ENCODE measurements at places on chromosomes 7 and 10.

- no peak for DNase-seq
These were observed 11.8 kb downstream of the RASGEF1A start for GRCh38 chr10:43254881-43255633.

- DNase-seq = no peak
These were observed 116.2 kb upstream of the GPR22 start for GRCh38 chr7:107353701-107354100.

- no peak for DNase-seq
These were observed 95.1 kb downstream of the ITGA8 start for GRCh38 chr10:15624401-15625196.

- DNase-seq = no peak
These were observed 36.4 kb downstream of the ZNF438 start for GRCh38 chr10:30995081-30995770.

- DNase-seq = no peak
These were observed 170.0 kb downstream of the PTPN20 start for GRCh38 chr10:47081264-47081663.

- no peak for DNase-seq
These were observed 320.5 kb downstream of the DGKB start for GRCh38 chr7:14582010-14582409.

DNA sequence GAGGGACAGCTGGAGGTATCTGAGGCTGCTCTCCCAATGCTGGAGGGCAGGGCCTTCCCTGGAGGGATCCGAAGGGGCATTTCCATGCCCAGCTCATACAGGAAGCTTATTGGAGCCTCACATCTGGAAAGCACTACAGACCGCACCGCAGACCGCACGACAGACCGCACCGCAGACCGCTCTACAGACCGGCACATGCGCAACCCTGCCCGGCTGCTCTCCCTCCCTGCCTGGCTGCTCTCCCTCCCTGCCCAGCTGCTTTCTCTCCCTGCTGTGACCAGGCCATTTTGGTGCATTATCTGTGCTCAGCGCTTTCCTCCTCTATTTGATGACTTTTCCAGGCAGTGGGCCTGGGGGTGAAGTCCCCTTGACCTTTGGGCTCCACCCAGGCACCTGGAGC is 39.6 kb upstream of the EN2 start:
- no peak for DNase-seq

GRCh38 chr7:149868623-149869290 is 5.0 kb upstream of the ATP6V0E2 start:
- DNase-seq = no peak

DNA sequence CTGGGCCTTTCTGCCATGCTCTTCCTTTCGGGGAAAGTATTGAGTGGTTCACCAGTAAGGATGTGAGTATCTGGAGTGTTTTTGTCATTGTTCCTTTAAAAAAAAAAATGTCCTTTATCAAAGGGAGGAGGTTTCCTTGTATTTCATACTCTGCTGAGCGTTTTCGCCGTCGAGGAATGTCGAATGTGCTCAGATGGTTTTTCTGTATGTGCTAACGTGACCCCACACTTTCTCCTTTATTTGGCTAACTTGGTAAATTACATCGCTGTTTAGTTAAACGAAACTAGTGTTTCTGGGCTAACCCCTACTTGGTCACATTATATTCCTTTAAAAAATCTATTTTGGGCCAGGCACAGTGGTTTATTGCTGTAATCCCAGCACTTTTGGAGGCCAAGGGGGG is 45.9 kb downstream of the INPP5A start:
- no peak for DNase-seq

GRCh38 chr7:148708026-148708885 is 9.6 kb downstream of the CUL1 start:
- no peak for DNase-seq

DNA sequence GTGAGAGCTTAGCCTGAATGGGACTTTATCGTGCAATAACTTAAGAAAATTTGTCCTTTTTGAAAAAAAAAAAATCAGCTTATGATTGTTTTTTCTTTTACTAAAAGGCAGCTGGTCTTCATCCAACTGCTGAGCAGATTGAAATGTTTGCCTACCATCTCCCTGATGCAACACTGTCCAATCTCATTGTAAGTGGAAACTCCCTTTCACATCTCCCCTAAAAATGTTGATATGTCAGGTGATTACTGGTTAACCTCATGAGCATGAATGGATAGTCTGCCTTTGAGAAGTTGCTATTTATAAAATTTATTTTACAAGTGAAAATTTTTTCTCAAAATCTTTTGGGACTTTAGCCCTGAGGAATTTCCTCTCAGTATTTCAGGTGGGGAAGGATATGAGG is 17.8 kb upstream of the HKDC1 start:
- no peak for DNase-seq

DNA sequence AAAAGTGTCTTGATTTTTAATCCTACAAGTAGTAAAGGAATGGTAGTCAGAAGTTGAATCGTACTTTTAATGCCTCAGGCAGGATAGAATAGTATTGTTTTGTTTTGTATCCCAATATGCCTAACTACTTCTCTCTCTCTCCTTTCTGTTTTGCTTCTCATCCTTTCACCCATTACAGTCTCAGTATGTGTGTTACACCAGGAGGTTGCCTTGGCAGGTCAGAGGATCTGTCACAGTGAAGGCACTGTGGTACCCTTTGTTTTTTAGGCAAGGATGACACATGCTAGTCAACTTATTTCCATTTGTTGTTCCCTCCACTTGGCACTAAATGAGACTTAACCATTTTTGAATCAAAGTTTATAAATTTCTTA is 94.4 kb downstream of the MAPK8 start:
- DNase-seq = no peak

DNA sequence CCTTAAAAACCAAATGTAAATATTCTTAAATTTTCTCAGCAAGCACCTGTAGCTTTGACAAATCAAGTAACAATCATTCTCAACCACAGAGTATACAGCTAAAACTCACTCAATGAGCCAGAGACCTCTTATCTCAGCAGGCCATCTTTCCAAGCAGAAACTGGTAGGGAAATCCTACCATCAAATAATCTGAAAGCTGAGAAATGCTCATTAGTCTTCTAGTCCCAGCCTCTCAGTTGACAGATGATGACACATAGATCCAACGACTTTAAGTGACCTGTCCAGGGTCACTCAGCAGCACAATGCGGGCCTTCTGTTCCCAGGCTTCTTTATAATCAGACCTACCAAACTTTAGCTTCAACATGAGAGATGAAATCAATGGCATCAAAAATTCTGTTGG is 184.6 kb downstream of the SGMS1 start:
- DNase-seq = no peak

- no peak for DNase-seq
These were observed 264.6 kb downstream of the DGKB start for GRCh38 chr7:14637968-14638367.

DNA sequence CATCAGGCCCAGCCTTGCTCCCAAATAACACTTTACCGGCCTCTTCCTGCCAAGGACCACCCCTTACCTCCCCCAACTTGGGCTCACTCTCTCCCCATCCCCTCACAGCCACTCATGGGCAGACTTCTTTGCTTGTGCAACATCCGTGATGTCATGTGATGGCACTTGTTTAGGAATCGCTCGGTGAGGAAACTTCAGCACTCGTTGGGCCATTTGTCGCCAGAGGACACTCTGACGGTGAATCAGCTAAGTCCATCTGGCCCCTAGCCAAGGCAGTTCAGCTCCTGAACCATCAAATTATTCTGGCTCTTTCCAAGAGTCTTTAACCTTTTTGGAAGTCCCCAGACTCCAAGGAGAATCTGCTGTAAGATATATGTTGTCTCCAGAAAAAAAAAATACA is 19.2 kb downstream of the BTBD16 start:
- DNase-seq = no peak

DNA sequence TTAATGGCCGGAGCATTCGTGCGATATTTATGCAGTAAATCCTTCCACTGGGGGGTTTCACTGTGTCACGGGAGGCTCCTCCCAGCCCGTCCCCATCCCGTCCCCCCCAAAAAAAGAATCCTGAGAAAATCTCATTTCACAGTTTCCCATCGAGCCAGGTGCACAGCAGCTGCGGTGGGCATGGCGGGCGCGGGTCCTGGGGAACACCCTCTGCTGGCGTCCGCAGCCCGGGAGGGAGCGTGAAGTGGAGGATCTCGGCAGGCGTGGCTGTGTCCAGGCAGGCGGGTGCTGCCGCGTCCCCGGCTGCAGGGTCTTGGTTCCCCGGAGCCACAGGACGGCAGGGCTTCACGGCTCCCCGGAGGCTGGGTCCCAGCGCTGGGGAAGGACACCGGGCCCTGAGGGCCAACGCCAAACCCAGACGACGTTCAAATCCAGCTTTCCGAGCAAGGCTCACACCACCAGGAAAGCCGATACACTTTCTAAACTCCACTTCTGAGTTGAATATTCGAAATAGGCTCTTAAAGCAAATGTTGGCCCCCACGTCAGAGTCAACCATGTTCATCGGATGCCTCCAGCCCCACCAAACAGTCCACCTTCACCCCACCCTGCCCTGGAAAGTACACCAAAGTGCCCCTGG is 55.7 kb downstream of the PDGFA start:
- DNase-seq = no peak

DNA sequence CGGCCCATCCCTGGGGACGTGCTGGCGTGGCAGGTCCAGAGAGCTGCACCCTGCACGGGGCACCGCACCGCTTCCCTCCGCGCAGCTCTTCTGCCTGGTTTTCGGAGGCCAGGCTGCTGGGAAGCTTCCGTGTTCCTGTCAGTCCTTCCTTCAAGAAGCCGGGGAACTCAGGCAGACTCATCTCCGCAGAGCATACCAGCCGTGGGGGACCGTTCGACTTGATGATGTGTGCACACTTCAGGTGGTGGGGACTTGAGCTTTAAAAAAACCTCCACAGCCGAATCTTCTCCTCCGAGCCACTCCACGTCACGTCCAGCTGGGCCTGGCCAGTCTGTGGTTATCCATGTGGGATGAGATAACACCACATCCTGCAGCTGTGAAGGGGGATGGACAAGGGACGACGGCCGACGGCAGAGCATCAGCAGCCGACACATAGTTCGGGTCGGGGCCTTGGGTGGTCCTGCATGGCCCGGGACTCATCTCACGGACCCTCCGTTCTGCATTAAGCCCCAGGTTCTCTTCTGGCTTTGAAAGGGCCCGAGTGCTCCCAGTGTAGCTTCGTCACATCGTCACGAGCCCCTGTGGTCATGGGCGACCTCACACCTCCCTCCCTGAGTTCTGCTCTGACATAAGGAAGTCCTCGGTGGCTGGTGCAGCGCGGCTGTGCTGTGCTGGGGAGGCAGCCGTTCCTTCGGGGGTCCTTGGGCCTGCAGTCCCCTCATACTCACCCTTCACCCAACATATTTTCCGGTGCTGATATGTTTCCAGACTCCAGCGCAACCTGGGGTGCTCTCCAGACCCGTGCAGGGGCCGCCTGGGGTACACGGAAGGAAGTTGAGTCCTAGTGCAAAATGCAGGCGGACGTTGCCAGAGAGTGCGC is 4.5 kb upstream of the BHLHA15 start:
- DNase-seq = no peak

All from stimulated activated CD8-positive, alpha-beta memory T cell treated with anti-CD3 and anti-CD28 coated beads, Interleukin-7, amount 100 ng/mL, for 1 hour (primary cell).